Ureter (tissue), 1 donor: ENCODE measurements at places on chromosomes 4 and X. TPM values are rescaled to one million over a fixed set of nuclear protein-coding genes. Genes with fewer than 3 reads are reported as not detected.

DNA sequence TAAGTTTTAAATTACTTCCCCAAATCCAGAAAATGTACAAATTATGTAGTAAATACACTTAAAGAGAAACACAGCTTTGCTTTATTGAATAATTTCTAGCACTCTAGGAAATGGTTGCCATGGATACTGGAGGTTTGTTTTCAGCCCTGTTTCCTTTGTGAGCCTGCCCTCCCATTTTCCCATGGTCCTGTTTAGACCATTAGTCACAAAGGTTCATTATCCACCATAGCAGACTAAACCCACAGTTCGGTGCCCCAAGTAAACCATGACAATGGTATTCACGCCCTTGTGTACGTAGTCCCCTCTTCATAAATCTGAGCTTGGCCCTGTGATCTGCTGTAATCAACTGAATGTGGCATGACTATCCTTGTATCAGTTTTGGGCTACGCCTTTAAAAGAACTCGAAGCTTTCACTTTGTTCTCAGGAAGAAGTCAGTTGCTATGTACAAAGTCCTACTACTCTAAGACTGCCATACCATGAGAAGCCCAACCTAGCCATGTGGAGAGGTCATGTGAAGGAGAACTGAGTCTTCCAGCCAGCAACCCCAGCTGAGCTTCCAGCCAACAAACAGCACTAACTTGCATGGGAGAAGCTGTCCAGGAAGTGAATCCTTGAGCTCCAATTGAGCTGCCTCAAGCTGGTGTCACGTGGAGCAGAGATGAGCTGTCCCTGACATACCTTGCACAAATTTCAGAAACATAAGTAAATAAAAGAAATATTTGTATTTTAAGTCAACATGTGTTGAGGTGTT is 300.4 kb downstream of the LDB2 start:
- DNase-seq = no peak

GRCh38 chr4:36215627-36216026 is 28.7 kb downstream of the ARAP2 start:
- no peak for DNase-seq

GRCh38 chrX:153336121-153336894 is 2.4 kb downstream of the ZNF275 start:
- DNase-seq = no peak

- no peak for DNase-seq
Measured at GRCh38 chrX:110836001-110836400, 40.4 kb upstream of the CHRDL1 start.

GRCh38 chr4:85368240-85368639 is 106.7 kb upstream of the ARHGAP24 start:
- DNase-seq = no peak

GRCh38 chr4:133968174-133968573 is 233.4 kb downstream of the PABPC4L start:
- no peak for DNase-seq

GRCh38 chr4:145697332-145697731 is 17.4 kb downstream of the C4orf51 start:
- no peak for DNase-seq

GYG2 gene
- total RNA-seq = 4.9 TPM

IGFBP7 gene
- total RNA-seq = 487 TPM

ADH1A gene
- not detected for total RNA-seq

MEPE gene
- not detected for total RNA-seq

DUSP9 gene
- total RNA-seq = 2.7 TPM

CPLX1 gene
- 6.7 TPM for total RNA-seq

F8A3 gene
- 3.5 TPM for total RNA-seq

GPRASP2 gene
- total RNA-seq = 12.2 TPM

ADGRL3 gene
- total RNA-seq = 17.9 TPM

C4orf51 gene
- total RNA-seq = not detected
